ENCODE measurements at places on chromosomes 6 and 20. TPM values are rescaled to one million over a fixed set of nuclear protein-coding genes. Genes with fewer than 3 reads are reported as not detected.

- no peaks in the 10 kb centered on the region for H3K27me3 ChIP-seq
- H3K4me1 ChIP-seq: no peaks in the 10 kb centered on the region
- H3K36me3 ChIP-seq: no peaks in the 10 kb centered on the region
- no peak overlapping the region for H3K4me3 ChIP-seq
- no peak for DNase-seq
- H3K27ac ChIP-seq: no peak overlapping the region
Observed at GRCh38 chr20:45358282-45359068, 4.5 kb upstream of the SYS1 start.

GRCh38 chr6:90720404-90720803 lies 133.5 kb upstream of the MAP3K7 start:
- no peaks in the 10 kb centered on the region for H3K27me3 ChIP-seq
- H3K4me3 ChIP-seq: no peak overlapping the region
- no peak overlapping the region for H3K27ac ChIP-seq
- no peak for DNase-seq

DNA sequence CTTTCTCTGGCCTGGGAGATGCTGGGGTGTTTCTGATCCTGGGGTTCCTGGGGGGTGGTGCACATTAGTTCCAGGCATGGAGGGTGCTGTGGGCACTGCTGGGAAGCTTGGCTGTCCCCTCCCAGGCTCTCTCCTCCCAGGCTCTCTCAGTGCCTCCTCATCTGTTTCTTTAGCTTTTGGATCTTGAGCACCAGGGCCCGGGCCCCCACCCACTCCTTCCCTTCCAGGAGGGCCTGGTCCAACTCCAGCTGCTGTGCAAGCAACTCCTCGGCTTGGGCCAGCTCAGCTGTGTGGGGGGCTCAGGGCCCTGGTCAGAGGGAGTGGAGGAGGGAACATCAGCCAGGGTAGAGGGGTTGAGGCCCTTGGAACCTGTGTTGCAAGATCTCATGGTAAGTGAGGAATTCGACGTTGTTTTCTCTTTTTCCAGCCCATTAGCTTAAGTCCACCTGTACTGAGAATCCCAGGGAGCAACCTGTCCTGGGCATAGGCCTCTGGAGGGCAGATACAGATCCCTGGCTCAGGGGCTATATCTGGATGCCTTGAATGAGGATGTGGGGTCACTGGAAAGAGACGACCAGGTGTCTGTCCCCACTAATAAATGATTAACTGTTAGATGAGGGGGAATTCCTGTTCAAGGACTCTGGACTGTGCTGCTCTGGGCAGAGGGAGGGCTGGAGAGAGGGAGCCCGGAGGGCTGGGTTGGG lies 34.5 kb upstream of the HLA-A start:
- H3K27ac ChIP-seq: no peak overlapping the region
- no peaks in the 10 kb centered on the region for H3K4me1 ChIP-seq
- no peaks in the 10 kb centered on the region for H3K27me3 ChIP-seq

DNA sequence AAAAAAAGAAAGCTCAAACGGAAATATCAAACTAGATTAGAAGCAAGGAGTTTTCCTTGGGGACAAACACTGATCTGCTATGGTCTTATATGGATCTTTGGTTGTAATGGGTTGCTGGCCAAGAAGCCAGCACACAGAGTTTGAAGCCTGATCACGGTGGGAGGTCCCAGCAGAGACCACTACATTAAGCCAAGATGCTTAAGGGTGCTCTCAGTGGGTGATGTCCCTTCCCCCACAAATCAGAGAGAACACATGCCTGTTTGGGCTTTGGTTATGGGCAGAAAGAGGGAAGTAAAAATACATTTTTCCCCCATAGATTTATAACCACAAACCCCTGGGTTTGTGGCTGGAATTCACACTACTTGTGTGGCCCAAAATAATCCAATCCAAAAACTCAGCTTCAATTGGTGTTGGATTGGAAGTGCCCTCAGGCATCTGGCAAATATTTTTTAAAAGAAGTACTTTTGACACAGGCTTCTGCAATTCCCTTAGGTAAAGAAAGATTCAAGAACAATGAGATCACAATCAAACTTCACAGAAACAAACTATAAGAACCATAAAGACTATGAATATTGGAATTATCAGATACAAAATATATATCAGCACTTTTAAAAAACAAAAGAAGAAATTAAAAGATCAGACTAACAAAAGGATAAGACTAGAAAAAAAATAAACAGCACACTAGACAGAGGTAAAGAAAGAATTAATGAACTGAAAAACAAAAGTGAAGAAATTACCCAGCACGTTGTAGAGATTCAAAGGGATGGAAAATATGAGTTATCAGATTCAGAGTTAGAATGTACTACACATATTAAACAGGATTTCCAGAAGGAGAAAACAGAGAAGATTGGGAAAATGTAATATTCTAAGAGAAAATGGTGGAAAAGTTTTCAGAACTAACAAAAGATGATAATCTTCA lies 44.7 kb downstream of the ESF1 start:
- DNase-seq: no peak
- no peaks in the 10 kb centered on the region for H3K27me3 ChIP-seq
- no peak overlapping the region for H3K27ac ChIP-seq
- H3K36me3 ChIP-seq: no peaks in the 10 kb centered on the region
- no peaks in the 10 kb centered on the region for H3K4me1 ChIP-seq
- no peak overlapping the region for H3K4me3 ChIP-seq

DNA sequence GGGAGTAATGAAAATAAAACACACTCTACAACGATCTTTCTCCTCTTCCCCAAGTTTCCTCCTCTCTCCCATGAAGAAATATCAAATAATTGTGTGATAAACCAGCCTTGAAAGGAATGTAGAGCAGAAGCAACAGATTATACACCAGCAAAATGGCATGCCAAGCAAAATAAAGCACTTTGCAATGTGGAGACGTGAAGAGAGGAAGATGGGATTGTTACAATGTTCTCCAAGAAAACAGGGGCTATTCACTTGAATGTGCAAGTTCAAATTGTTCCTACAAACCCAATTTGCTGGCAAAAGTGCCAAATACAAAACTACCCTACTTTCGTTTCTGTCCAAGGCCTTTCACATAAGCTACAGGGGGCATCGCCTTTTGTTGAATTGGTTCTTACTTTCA lies 185.1 kb downstream of the PDE7B start:
- H3K36me3 ChIP-seq: no peaks in the 10 kb centered on the region
- no peaks in the 10 kb centered on the region for H3K4me1 ChIP-seq
- no peak for DNase-seq
- H3K27me3 ChIP-seq: no peaks in the 10 kb centered on the region
- H3K27ac ChIP-seq: no peak overlapping the region
- H3K4me3 ChIP-seq: no peak overlapping the region

GRCh38 chr6:148677594-148678476 lies 69.0 kb upstream of the UST start:
- no peak for DNase-seq
- H3K27ac ChIP-seq: no peak overlapping the region
- H3K4me1 ChIP-seq: no peaks in the 10 kb centered on the region
- no peaks in the 10 kb centered on the region for H3K36me3 ChIP-seq
- H3K4me3 ChIP-seq: no peak overlapping the region

PLCB4 gene
- not detected for total RNA-seq

GRCh38 chr6:42774201-42774600 lies 7.7 kb upstream of the BICRAL start:
- H3K36me3 ChIP-seq: no peaks in the 10 kb centered on the region
- H3K27ac ChIP-seq: peak overlapping the region; percentile 90
- no peak for DNase-seq
- H3K4me1 ChIP-seq: peaks cover 78% of the 10 kb centered on the region

DNA sequence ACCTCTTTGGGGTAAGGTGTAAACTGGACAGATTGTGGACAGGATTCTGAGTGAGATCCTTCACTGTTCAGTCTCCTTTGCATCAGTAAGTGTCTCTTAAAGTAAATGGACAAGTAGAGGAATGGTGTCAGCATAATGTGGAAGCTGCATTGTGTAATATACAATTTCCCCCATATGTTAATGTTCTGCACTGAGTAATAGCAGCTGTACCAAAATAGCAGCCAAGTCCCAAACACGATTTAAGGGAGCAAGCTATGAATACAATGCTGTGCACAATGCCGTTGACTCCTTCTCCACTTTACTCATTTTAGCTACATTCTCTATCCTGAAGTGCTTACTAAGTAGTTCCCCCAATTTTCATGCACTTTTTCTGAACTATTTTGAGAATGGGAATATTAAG lies 21.1 kb upstream of the TRIM26 start:
- no peaks in the 10 kb centered on the region for H3K4me1 ChIP-seq
- H3K27ac ChIP-seq: no peak overlapping the region
- H3K4me3 ChIP-seq: no peak overlapping the region
- H3K27me3 ChIP-seq: peaks cover 3% of the 10 kb centered on the region

DNA sequence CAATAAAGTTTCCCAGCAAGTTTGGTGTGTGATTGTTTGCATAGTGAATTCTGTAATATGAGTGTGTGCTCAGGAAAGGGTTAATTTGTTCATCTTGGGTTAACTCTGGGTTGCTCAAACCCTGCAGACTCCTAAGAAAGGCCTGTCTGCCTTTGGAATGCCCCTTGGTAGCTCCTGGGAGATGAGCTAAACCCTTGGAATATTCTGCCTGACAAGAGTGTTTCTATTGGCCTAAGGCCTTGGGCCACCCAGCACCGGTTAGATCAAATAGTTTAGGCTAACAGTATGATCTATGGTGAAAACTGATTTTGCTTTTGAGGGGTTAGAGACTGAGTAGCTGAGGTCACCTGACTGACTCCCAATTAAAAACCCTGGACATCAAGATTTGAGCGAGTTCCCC lies 248.3 kb downstream of the GRM1 start:
- no peak overlapping the region for H3K27ac ChIP-seq
- H3K36me3 ChIP-seq: no peaks in the 10 kb centered on the region
- H3K4me1 ChIP-seq: no peaks in the 10 kb centered on the region
- no peak for DNase-seq

TRAPPC3L gene
- not detected for total RNA-seq

GRCh38 chr20:32964575-32964974 lies 39.7 kb downstream of the SUN5 start:
- no peak overlapping the region for H3K4me3 ChIP-seq
- no peak overlapping the region for H3K27ac ChIP-seq
- peaks cover 46% of the 10 kb centered on the region for H3K4me1 ChIP-seq
- no peaks in the 10 kb centered on the region for H3K36me3 ChIP-seq
- no peaks in the 10 kb centered on the region for H3K27me3 ChIP-seq

DNA sequence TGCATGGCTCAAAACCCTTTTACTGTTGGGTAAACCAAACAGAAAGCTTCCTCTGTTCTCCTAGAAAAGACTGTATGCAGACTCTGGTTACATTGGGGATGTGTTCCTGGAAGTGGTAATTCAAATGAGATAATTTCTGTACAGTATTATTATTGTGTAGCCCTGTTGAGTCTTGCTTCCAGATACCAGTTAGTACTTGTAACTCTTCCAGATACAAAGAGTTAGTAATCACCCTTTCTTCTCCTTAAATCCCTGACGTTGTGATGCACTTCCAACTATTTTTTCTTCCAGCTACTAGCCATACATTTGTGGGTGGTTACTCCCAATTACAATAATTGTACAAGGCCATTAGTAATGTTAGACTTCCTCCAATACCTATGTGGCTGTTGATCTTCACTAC lies 42.3 kb upstream of the GRIK2 start:
- H3K4me1 ChIP-seq: no peaks in the 10 kb centered on the region
- no peaks in the 10 kb centered on the region for H3K36me3 ChIP-seq
- H3K27me3 ChIP-seq: no peaks in the 10 kb centered on the region
- no peak overlapping the region for H3K4me3 ChIP-seq
- DNase-seq: no peak
- no peak overlapping the region for H3K27ac ChIP-seq

DNAH8 gene
- total RNA-seq: 0.03 TPM

CD109 gene
- total RNA-seq: 0.54 TPM

DNA sequence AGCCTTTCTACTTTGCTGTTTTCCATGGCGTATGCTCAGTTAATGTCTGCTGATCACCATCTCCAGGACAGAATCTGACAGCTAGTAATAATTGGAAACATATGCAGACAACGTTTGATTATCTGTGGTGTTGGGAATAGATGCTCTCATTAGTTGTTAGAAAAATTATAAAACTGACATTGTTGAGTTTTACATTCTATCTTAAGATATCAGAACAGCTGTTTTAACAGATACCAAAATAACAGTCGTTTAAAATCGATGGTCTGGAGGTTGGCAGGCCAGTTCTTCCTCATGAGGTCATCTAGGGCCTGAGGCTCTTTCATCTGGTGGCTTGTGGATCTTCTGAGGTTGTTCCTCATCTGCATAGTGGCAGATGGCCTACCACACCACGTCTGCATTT lies 137.6 kb downstream of the AIG1 start:
- H3K36me3 ChIP-seq: no peaks in the 10 kb centered on the region
- no peak overlapping the region for H3K27ac ChIP-seq
- H3K4me1 ChIP-seq: no peaks in the 10 kb centered on the region
- no peaks in the 10 kb centered on the region for H3K27me3 ChIP-seq

- H3K27me3 ChIP-seq: no peaks in the 10 kb centered on the region
- H3K36me3 ChIP-seq: no peaks in the 10 kb centered on the region
- no peak overlapping the region for H3K4me3 ChIP-seq
- no peak overlapping the region for H3K27ac ChIP-seq
- DNase-seq: no peak
- H3K4me1 ChIP-seq: no peaks in the 10 kb centered on the region
Observed at GRCh38 chr6:1641343-1641885, 31.7 kb downstream of the FOXC1 start.

- no peak overlapping the region for H3K27ac ChIP-seq
- H3K4me1 ChIP-seq: no peaks in the 10 kb centered on the region
- H3K36me3 ChIP-seq: no peaks in the 10 kb centered on the region
Observed at GRCh38 chr6:45686841-45687569, 309.3 kb upstream of the SUPT3H start.

DNA sequence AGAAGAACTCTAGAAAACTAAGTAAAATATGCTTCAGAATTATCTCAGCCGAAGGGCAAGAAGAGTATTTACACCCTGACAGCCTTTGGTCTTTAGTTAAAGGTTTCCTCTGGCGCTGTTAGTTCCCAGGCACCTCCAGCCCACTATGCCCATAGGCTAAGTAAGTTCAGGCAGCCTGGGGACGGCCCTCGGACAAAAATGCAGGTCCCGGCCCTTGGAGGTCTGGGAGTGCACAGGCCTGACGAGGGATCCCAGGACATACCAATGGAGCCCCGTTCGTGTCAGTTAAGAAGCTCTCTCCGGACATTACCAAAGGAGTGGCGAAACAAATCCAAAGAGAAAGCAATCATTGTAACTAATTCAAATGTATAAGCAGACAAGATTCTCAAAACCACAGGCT lies 311.8 kb downstream of the CD83 start:
- H3K4me3 ChIP-seq: no peak overlapping the region
- H3K27me3 ChIP-seq: no peaks in the 10 kb centered on the region
- no peak overlapping the region for H3K27ac ChIP-seq
- no peak for DNase-seq
- no peaks in the 10 kb centered on the region for H3K36me3 ChIP-seq

- peaks cover 4% of the 10 kb centered on the region for H3K27me3 ChIP-seq
- H3K4me1 ChIP-seq: no peaks in the 10 kb centered on the region
- no peak for DNase-seq
Observed at GRCh38 chr20:1894951-1895673, at the start of gene SIRPA. Gene SIRPA (plus strand): TSS chr20:1895407. CDS start chr20:1895448, 41 bp downstream.

DNA sequence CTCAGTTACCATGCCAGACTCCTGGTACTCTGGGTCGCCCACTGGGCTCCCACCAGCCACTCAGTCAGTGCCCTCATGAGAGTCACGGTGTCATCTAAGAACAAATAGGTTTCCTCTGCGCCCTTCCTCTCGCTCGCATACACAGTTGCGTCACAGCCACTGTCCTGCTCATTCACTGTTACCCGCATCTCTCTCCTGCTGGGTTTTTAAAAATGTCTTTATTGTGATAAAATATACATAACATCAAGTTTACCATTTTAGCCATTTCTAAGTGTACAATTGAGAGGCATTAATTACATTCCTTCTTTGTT lies 4.0 kb downstream of the TEAD3 start:
- no peaks in the 10 kb centered on the region for H3K36me3 ChIP-seq
- no peaks in the 10 kb centered on the region for H3K27me3 ChIP-seq
- DNase-seq: no peak
- H3K4me3 ChIP-seq: no peak overlapping the region
- H3K4me1 ChIP-seq: peaks cover 4% of the 10 kb centered on the region

- H3K27ac ChIP-seq: no peak overlapping the region
- H3K4me1 ChIP-seq: no peaks in the 10 kb centered on the region
Observed at GRCh38 chr6:14031516-14031915, 86.1 kb upstream of the CD83 start.

Data from naive thymus-derived CD4-positive, alpha-beta T cell (primary cell).